ENCODE measurements at places on chromosomes 12 and 14.

GRCh38 chr12:88571543-88571942, 8.7 kb downstream of the KITLG start:
- no peak for DNase-seq

GRCh38 chr12:57744194-57744776, 554 bp upstream of the TSPAN31 start:
- peak; percentile 71 for DNase-seq

DNA sequence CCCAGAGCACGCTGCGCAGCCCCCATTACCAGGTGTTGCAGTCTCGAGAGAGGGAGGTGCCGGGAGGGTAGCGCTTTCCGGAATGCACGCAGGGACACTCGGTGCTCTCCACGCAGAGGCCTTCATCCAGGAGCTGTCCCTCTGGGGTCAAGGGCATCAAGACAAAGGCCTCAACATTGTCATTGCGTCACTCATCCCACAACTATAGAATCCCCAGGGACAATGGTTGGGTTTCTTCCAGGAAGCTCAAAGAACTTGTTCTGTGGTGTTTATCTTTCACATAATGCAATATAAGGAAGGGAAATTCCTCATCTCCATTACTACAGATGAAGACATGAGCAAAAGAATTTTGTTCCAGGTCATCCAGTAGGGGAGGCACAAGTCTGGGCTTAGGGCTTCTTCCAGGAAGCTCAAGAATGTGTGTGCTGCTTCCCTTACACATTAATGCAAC, 52.1 kb downstream of the VWF start:
- DNase-seq, result no peak

DNA sequence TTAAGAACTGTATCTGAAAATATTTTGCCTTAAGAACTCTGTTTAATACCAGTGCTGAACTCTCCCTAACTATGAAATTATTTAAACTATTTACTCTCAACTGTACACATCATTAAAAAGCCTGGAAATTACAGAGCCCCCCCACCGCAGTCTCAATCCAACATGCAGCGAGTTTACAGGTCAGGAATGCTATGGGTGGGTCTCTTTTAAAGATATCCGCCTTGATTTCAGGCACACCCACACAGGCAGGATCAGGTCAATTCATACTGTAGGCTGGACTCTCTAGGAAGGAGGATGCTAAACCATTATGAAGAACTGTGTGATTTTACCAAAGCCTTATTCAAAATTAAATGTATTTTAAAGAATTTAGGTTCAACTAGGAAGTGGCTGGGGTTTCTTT, 16.5 kb downstream of the SPTLC2 start:
- no peak for DNase-seq

GRCh38 chr14:95227279-95227860, 70.0 kb upstream of the DICER1 start:
- DNase-seq, result no peak

Data from stimulated activated naive B cell treated with anti-CD40 and anti-IgM and Interleukin-4, amounts not matched to agents 10 μg/mL and 1 μg/mL and 100 μg/mL, for 72 hours (primary cell).